ENCODE measurements at places on chromosomes 2 and 18. TPM values are rescaled to one million over a fixed set of nuclear protein-coding genes. Genes with fewer than 3 reads are reported as not detected.

The QPCT gene
- 54.2 TPM for total RNA-seq

- no peak for DNase-seq
These were observed 32.2 kb downstream of the ZBTB7C start for GRCh38 chr18:48376934-48377333.

DNA sequence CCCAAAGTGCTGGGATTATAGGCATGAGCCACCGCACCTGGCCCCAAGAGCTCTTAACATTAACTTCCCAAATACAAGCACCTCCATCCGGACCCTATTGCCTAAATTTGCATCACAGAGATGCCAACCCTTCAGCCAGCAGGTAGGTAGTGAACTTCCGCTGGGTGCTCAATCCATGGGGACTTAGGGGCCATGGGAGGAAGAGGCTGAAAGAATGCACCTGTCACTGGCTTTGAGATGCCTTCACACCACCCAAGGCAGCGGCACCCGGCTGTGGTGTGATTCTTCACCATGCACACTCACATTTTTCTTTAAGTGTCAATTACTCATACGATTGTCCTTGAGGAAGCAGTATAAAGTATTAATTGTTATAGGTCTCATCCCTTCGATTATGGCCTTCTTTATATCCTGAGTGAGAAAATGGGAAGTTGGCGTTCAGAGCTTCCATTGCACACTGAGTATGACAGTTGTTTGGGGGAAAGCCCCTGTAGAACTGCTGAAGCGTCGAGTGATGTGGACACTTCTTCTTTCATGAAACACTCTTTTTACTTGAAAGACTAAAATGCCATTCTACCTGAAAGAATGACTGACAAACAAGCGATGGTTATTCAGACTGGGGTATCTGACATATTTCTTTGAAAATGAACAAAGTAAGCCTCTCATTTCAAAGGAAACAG, 51.8 kb upstream of the BIN1 start:
- DNase-seq = no peak

DNA sequence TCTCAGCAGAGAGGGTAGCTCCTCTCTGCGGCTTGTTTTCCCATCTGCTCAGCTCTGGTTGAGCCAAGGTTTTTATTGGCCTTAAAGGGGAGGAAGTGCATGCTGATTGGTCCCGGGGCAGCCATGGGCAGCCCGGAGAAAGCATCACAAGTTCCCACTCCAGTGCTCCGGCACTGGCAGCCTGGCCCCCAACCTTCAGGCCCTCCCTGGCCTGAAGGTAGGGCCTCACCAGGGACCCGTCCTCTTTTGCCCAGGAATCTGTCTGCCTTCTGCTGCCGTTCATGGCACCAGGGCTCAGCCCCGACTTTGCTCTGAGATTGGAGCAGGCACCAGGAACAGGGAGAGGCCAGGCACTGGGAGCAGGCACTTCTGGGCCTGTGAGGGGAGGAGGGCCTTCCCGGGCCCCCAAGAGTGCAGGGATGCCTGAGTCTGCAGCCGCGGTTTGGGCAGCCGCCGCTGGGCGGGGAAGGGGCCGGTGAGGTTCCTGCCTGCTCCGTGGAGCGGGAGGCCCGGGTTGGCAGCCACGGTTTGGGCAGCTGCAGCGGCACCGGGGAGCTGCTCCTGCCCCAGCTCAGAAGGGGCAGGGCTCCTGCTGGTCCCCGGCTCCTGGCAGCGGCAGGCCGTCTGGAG, 17.5 kb upstream of the ILKAP start:
- DNase-seq = no peak

DNA sequence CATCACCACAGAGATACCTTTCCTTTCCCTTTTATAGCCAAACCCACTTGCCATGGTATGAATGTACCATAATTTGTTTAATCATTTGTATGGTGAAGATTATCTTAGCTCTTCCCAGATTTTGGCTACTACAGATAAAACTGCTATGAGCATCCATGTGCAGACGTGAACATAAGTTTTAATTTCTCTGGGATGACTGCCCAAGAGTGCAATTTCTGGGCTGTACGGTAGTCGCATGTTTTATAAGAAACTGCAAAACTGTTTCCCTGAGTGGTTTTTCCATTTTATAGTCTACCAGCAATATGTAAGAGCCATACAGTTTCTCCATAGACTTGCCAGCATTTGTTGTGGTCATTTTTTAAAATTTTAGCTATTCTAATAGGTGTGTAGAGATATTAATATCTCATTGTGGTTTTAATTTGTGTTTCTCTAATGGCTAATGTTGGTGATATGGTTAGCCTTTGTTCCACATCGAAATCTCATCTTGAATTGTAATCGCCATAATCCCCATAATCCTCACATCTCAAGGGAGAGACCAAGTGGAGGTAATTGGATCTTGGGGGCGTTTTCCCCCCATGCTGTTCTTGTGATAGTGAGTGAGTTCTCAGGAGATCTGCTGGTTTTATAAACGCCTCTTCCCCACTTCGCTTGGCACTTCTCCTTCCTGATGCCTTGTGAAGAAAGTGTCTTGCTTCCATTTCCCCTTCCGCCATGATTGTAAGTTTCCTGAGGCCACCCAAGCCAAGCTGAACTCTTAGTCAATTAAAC, 628.5 kb upstream of the KLHL29 start:
- DNase-seq = no peak

GRCh38 chr2:186664385-186665043, 29.3 kb upstream of the FAM171B start:
- DNase-seq = no peak

GRCh38 chr2:430291-431040, 142.6 kb upstream of the ALKAL2 start:
- no peak for DNase-seq

The FOXI3 gene
- not detected for total RNA-seq

The CCBE1 gene
- total RNA-seq = not detected

The DNAJC5G gene
- total RNA-seq = not detected

DNA sequence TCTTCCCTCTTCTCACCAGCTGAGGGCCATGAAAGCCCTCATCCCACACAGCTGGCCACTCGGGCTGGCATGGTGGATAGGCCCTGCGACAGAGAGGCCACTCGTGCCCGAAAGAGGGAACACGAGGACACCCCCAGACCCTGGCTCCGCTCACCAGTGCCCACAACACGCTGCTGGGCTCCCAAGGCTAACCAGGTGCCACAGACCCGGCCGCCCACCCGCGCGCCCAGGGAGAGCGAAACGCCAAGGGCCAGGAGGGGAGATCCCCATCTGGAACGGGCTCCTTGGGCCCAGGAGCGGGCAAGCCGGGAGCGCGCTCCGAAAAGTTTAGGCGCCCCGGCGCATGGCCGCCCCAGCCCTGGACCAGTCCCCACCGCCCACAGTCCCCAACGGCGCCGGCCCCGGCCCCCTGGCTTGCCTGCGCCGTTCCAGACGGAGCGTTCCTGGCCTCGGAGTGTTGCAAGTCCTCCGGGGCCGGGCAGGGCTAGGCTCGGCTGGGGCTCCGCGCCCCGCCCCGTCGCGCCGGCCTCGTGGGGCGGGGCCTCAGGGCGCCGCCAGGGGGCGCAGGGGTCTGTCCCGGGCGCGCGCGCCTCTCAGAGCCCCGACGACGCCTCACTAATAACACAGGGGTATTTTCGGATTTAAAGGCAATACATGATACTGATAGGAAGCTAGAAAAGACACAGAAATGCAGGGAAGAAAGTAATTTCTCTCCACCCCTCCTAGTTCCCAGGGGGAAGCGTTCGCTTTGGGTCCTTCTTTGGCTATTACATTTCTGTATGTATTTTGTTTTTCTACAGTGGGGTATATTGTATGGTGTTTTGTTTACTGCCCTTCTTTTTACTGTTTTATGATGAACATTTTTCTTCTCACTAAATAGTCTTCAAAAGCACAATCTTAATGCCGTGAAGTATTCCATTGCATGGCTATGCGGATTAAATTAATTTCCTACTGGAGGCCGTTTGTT, at the start of gene TMBIM1:
Gene TMBIM1, minus strand, starts transcription at position 456 of the 967 bp plus-strand sequence. CDS start 10,362 bp downstream, outside the sequence.
- DNase-seq = peak; percentile 84

DNA sequence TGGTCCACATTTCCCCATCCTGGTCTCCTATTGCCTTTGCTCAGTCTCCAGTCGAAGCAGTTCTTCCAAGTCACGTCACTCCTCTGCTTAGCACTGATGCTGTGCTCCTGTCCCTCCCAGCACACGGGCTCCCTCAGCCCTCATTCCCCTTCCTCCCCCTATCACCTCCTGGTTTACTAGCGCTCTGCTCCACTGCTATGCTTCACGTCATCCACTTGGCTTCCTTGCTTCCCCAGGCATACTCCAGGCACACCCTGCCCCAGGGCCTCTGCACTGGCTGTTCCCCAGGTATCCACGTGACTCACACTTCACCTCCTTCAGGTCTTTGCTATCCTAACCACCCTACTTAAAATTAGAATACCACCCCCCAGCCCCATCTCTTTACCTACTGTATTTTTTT, 269.3 kb downstream of the GLI2 start:
- DNase-seq = no peak

- DNase-seq = no peak
These were observed 23.4 kb downstream of the CROCC2 start for GRCh38 chr2:240929364-240930095.

DNA sequence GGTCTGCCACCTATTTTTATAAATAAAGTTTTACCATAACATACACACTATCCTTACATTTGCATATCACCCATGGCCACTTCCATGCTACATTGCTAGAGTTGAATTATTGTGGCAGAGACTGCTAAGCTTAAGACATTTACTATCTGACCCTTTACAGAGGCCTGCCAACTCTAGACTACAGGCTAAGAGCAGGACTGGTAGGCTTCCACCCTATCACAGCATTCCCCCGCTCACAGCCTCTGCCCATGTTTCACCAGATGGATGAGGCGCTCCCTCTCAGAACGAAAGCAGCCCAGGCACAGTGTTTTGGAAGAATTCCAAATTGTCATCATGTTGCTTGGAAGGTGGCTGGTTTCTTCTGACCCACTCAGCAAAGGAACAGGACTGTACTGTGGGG, 91.7 kb upstream of the SLC35G4 start:
- DNase-seq = no peak

DNA sequence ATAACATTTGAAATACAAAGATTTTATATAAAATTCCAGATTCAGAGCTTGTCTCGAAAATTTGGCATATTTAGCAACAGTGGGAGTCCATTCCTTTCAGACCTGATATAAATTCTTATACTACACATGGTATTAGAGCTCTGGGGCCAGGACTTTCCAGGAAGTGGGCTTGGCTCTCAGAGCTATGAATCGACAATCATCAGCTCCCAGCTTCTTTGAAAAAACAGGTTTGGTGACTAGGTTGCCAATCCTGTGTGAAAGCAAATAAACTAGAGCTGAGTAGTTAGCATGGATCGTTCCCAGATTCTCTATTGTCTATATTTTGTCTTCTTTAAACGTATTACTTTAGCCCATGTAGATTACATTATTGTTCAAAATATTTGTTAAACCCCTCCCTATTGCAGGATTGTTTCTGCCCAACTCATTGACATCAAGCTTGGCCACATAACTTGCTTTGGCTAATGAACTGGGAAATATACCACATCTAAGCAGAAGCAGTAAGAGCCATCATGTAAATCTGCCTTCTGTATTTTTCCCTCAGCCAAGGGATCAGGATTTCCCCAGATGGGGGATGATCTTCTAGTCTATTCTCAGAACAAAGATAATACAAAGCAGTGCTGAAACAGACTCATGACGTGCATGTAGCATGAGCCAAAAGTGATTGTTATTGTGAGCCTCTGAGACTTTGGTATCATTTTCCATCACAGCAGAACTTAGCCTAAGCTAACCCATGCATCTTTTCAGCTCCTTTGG, 105.4 kb downstream of the KCNH7 start:
- DNase-seq = peak; percentile 83

DNA sequence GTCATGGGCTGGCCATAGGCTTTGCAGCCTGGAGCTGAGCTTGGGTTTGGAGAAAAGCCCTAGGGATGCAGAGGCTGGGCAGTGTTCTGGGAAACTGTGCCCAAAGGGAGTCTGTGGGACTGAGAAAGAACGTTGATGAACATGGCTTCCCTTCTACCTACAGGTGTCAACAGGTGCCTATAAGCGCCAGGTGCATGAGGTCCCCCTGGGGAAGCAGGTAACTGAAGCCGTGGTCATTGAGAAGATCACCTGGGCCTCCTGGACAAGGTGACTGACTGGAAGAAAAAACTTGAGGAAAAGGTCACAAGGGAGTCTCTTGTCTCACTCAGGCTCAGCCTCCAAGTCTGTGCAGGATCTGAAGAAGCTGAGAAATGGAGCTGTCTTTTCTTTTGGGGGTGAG, 83.4 kb downstream of the RTN4 start:
- DNase-seq = no peak

DNA sequence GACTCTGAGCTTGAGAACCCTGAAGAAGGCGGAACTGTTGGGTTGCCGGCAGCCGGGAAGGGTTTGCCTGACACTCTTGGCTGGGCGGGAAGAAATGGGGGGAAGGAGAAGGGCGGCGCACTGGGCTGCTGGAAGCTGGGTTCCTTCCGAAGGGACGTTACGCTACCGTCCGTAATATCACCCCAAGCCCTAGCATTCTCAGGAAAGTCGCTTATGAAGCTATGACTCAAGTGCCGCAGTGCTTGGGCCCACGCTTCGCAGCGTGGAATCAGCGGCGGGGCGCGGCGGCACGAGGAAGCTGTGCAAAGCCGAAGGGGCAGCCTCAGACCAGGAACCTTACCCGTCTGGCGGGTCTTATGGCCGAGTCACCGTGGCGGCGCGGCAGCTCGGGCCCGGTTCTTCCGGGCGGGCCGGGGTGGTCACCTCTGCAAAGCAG, 50.2 kb upstream of the SIGLEC15 start:
- DNase-seq = no peak

The KIF5C gene
- not detected for total RNA-seq

GRCh38 chr2:120670771-120671480, 64.7 kb upstream of the GLI2 start:
- no peak for DNase-seq

The DYTN gene
- not detected for total RNA-seq

The MC5R gene
- 0.47 TPM for total RNA-seq

The PRKAG3 gene
- total RNA-seq = not detected

Measured in HT-29 (cell line).